ENCODE measurements at places on chromosomes 12 and 14. TPM values are rescaled to one million over a fixed set of nuclear protein-coding genes. Genes with fewer than 3 reads are reported as not detected.

The CMA1 gene
- not detected for total RNA-seq

The TAS2R43 gene
- total RNA-seq = not detected

The RPGRIP1 gene
- total RNA-seq = 0.26 TPM

The KRT83 gene
- total RNA-seq = 6.0 TPM

The SIX1 gene
- 6.2 TPM for total RNA-seq

The ADAMTS20 gene
- total RNA-seq = not detected

The CIROP gene
- total RNA-seq = not detected

The KRT4 gene
- total RNA-seq = 3.4 TPM
